Stimulated activated naive CD4-positive, alpha-beta T cell treated with Interleukin-2 at 50 U/mL for 16 hours (primary cell): ENCODE measurements at places on chromosomes 2 and 18.

DNA sequence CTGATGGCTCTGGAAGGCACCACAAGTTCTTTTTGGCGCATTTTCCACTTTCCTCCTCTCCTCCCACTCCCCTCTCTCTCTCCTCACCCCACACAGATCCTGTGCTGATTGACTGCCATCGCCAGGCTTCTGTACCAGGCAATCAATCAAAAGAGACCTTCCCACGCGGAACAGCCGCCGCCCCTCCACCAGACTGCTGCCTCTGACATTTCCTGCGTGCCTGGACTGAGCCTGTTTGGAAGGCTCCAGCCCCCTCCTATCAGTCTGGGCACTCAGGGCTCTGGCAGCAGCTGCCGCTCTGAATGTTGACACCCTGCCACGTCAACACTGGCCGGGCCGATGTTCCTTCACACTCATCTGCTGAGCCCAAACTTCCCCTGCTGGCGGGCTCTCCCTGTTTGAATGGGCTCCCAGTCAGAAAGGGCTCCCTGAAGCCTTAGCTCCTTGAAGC is 467.7 kb downstream of the EPHA4 start:
- DNase-seq = no peak

GRCh38 chr2:206984206-206984605 is 44.9 kb downstream of the CPO start:
- DNase-seq = no peak

DNA sequence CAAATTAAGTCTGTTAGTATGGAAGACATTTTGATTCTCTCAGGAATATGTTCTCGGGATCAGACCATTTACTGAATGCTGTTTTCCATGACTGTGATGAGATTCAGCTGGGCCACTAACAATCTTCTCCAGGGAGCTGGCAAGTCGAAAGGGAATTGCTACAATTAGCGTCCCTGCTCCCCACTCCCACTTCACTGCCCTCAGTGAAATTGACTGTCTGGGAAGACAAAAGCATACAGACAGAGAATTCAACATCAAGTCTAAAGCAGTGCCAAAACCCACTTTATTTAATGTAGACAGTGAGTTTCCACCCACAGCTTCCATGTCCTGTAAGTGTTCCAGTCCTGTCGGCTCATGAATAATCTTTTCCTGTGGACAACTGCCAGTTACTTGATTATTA is 34.0 kb upstream of the COL3A1 start:
- no peak for DNase-seq

DNA sequence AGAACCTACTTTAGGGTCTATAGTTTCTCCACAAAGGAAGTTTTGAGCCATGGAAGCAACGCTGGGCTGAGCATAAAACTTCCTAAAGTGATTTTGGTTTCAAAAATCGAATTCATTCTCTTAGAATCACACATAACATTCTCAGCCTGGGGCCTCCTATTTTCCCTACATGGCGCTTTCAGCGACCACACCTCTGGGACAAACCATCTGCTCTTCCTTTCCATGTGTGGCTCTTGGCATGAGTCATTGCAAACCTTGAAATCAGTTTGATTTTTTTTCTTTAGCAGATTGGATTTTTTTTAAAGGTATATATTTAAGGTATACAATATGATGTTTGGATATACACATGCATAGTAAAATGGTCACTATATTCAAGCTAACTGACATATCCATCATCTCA is 72.5 kb upstream of the APCDD1 start:
- no peak for DNase-seq
